NCI-H1436 treated with DMSO at 0.1 percent for 48 hours (cell line): ENCODE measurements at places on chromosomes 1 and 21.

- no peak for DNase-seq
Observed at GRCh38 chr21:43307677-43308070, 119.3 kb downstream of the SIK1 start.

DNA sequence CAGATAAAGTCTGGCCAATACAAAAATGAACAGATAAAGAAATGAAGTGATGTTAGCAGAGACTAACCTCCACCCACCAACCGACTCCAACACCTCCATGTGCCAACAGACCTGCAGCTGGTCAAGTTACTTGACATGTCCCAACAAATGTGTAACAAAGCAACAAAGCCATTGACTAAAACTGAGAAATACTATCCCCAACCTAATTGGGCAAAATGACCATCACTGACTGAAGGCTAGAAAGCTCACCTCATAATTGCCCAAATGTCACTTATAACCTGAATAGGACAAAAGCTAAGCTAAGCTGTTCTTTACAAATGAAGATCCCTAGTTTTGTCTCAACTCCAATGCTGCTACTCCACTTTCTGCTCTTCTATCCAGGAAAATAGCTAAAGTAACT is 7.5 kb downstream of the KDM5B start:
- DNase-seq: no peak

- no peak for DNase-seq
Observed at GRCh38 chr1:174414203-174414602, 33.6 kb upstream of the GPR52 start.

DNA sequence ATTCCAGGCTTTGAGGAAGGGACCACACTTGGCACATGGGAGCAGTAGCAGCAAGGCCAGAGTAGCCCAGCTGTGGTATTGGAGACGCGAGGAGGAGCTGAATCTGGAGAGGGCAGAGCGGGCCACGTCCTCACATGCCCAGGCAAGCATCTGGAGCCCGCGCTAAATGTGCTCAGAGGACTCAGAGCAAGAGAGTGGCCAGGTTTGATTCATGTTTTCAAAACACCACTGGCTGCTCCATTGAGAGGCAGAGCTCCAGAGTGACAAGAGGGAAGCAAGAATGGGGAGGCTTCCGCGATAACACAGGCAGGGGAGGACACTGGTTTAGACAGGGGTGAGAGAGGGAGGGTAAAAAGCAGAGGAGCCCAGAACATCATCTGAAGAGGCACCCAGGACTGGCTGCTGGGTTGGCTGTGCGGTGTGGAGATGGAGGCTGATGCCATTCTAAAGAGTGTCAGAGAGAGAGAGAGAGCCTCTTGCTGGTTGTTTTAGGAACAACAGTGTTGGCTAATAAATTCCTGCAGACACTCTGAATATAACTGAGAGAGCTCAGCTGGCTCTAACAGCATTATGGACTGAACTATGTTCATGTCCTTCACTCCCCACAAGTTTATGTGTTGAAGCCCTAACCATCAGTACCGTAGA is 32.3 kb downstream of the RCAN1 start:
- no peak for DNase-seq

- DNase-seq: no peak
Observed at GRCh38 chr1:86636898-86637297, 67.5 kb upstream of the SH3GLB1 start.
